ENCODE measurements at places on chromosomes 11 and 22. TPM values are rescaled to one million over a fixed set of nuclear protein-coding genes. Genes with fewer than 3 reads are reported as not detected.

Gene KCNJ1
- 0.17 TPM for total RNA-seq

Gene MAP6
- total RNA-seq: 0.94 TPM

Gene LIPT2
- total RNA-seq: 7.7 TPM

Gene VPREB1
- total RNA-seq: not detected

Gene ANO1
- total RNA-seq: 5.0 TPM

Gene ANGPTL5
- not detected for total RNA-seq

Gene WNT11
- total RNA-seq: not detected

Gene KRTAP5-2
- not detected for total RNA-seq

Gene DDIAS
- total RNA-seq: 24.0 TPM

Gene CALCA
- 0.61 TPM for total RNA-seq

Gene KIF18A
- 23.3 TPM for total RNA-seq

Gene LGR4
- 61.7 TPM for total RNA-seq

Gene MMP3
- total RNA-seq: not detected

Gene OR51B4
- not detected for total RNA-seq

GRCh38 chr11:130718120-130718519, 198.2 kb downstream of the SNX19 start:
- DNase-seq: no peak

GRCh38 chr22:29700900-29701154, 19.0 kb upstream of the CABP7 start:
- DNase-seq: no peak

- DNase-seq: no peak
Measured at GRCh38 chr11:3947061-3947460, 91.6 kb downstream of the STIM1 start.

DNA sequence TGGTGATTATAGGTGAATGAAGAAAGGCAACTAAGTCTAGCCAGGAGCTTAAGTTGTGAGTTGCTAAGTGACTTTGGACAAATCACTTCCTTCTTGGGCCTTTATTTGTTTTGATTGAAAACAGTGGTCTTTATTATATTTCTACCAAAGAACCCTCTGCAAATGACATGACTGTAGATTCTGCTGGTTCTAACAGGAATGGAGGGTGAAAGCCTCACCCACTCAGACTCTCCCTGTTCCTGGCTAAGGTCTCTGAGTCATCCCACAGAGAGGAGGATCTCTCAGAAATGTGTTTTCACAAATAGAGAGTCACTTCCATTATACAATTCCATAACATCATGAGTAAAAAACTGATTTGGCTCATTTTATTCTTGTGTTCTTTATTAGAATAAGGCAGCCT, 583.9 kb upstream of the LRRC4C start:
- no peak for DNase-seq

DNA sequence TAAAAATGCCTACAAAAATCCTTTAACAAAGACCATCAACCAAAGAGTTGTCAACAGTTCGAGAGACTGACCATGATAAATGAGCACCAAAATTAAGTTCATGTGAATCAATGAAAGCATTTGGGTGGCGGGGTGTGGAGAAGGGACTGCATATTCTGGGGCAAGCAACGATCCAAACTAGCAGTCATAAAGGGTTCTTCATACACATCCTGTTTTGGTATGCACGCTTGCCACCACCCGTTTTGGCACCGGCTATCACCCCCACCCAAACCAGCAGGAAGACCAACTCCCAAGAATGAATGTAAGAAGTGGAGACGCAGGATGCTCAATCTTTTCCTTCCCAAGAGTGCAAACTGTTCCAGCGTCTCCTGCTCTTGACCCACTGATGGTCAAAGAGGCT, 80.8 kb downstream of the SGSM3 start:
- DNase-seq: no peak

- no peak for DNase-seq
Measured at GRCh38 chr11:102026959-102027358, 20.3 kb upstream of the CFAP300 start.

- DNase-seq: no peak
Measured at GRCh38 chr11:111870522-111870885, 877 bp downstream of the ALG9 start.

- DNase-seq: no peak
Measured at GRCh38 chr11:78217650-78218541, 29.2 kb downstream of the USP35 start.

- DNase-seq: no peak
Measured at GRCh38 chr11:118625036-118625690, 17.7 kb downstream of the PHLDB1 start.

DNA sequence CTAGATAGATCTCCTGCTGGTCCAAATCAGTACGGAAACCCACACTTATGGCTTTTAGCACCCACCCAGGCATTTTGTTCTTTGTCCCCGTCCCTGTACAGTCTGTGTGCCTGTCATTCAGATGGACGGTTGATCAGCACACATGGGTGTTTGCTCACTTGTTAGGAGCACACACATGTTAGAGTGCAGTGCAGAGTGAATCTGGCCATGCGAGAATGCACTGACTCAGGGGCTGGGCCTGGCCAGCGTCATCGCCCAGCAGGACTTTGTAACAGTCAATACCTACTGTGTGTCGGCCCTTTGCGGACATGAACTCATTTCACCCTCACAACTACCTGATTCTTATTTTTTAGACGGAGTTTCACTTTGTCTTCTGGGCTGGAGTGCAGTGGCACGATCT, 3.4 kb downstream of the RPS6KA4 start:
- no peak for DNase-seq

DNA sequence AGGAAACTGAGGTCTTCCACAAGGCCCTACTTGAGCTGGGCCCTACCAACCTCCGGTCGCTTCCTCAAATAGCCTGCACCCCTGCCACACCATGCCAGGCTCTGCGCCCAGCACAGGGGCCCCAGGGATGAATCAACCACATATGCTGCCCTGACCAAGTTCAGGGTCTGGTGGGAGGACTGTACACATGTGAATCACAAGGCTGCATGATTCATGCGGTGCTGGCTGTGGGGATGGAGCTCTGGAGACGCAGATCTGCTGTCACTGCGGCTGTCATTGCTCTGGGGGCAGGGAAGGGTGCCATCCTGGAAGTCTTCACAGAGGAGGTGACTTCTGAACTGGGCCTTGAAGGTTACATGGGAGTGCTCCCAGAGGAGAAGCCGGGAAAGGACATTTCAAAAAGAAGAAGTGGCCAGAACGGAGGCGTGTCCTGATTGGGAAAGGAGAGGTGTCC, 21.5 kb downstream of the CYTH4 start:
- no peak for DNase-seq

GRCh38 chr11:86081455-86081854, 12.6 kb upstream of the PICALM start:
- no peak for DNase-seq

GRCh38 chr11:130964058-130964792, 47.9 kb upstream of the SNX19 start:
- no peak for DNase-seq

GRCh38 chr11:93921695-93922468, 71.5 kb upstream of the VSTM5 start:
- DNase-seq: peak; percentile 43

- DNase-seq: no peak
Measured at GRCh38 chr11:121606354-121606753, 153.6 kb upstream of the SORL1-AS1 start.

DNA sequence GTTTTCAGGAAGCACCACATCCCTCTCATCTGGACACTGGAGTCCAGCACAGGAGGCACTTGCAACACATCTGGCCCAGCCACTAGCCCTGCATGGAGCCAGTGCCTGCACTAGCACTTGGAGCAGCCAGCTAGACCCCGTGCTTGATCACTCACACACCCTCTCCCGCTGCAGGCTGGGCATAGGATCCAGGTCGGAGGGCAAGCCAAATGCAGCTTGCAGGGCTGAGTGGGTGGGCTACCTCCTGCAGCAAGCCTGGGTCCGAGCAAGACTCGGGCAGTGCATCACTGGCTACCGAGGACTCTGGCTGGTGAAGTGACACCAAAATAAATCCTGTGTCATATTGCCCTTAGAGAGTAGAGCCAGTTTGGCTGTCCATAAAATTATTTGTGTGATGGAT, 1795.4 kb downstream of the LRRC4C start:
- DNase-seq: no peak

GRCh38 chr11:114607753-114608459, 12.3 kb upstream of the NXPE4 start:
- DNase-seq: no peak

DNA sequence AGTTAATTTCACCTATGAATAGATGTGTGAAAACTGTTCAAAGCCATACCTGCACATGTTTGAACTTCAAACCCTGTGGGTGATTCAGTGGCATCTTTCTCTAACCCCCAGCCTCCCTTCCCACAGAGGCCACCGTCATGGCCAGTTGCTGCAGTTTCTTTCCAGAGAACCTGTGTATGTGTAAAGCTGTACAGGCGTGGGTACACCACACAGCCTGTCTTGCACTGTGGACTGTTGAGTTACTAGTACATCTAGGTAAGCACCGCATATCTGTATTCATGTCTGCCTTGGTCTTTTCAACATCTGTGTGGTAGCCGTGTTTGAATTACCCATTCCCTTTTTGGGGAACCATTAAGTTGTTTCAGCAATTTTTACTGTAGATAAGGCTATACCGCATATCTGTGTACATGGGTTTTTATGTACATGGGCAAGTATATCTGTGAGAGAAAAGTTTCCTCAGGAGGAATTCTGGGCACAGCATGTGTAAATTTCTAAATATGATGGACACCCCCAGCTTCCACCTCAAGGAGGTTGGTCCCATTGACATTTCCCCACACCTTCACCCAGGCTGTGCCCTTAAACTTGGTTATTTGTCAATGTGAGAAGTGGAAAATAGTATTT, 13.9 kb downstream of the NEAT1 start:
- DNase-seq: no peak

DNA sequence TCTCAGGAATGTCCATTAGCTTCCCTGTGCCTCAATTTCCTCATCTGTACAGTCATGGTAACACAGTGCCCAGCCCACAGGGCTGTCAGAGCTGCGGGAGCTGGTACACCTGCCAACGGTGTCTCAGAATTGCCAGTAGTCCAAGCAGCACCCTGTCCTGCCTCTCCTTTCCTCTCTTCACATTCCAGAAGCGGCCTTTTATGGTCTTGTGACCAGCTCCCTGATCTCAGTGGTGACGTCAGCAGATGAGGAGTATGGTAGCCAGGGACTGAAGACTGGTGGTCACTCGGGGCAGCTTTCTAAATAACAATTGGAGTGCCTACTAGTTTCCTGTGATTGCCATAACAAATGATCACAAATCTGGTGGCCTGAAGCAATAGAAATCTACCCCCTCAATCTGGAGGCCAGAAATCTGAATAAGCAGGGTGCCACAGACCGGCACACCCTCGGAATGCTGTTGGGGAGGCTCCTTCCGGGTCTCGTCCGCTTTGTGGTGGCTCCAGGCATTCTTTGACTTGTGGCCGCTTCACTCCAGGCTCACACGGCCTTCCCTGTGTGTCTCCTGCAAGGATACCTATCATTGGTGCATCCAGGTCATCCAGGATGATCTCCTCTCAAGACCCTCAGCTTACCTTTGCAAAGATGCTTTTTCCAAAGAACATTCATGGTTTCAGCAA, 2.1 kb downstream of the FADD start:
- DNase-seq: no peak
